ENCODE measurements at places on chromosomes 2 and 18.
A peak's percentile ranks its signal among the peaks of the same experiment; 100 is the strongest.

DNA sequence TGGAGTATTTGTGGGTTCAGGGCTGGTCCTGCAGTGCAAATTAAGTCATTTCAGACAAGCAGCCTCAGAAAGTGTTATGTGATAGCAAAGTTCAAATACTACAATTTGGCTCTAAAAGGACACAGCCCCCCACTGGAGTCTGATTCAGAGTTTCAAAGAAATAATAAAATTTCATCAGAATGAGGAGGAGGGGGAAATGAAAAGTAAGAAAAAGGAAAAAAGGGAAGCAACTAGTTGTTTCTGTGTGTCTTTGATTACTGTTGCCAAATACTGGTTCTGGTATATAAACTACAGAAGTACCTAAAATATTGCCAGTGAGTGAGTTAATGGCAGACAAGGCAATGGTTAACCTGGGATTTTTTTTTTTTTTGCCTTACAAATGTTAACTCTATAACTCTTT lies 773.9 kb downstream of the BCL11A start:
- DNase-seq, result no peak

GRCh38 chr2:214587442-214587841 lies 176.6 kb downstream of the VWC2L start:
- DNase-seq, result no peak

DNA sequence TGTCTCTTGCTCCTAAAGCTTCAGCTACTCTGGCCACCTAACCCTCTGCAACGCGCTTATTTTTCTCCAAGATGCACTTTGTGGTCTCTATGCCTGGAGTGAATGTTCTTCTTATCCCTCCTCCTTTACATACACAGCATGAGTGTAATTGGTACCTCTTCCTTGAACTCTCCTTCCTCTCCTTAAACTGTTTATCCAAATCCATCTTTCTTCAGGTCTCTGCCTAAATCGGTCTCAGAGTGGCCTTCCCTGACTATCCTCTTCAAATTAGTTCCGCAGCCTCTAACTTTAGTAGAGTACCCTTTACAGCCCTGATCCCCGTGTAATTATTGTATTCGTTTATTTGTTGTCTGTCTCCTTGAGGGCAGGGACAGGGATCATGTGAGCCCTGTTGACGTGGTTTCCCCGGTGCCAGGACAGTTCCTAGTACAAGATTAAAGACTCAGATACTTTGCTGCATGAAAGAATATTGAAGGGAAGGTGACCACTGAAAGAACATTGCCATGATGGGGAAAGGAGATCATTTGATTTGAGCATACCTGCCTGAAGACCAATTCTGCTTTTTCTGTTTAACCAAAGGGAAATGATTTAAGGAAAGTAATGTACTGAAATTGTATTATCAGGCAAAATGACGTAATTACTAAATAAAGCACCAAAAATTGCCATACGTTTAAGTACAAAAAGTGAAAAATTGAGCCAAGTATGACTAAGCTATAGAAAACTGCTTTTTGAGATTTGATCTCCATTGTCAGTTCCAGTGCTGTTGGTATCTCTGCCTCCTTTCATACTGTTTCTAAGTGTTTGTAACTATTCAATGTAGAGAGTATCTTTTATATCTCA lies 1.2 kb downstream of the CNOT9 start:
- DNase-seq, result no peak

- DNase-seq, result no peak
These were observed 217.7 kb downstream of the GBX2 start for GRCh38 chr2:235950473-235950809.

DNA sequence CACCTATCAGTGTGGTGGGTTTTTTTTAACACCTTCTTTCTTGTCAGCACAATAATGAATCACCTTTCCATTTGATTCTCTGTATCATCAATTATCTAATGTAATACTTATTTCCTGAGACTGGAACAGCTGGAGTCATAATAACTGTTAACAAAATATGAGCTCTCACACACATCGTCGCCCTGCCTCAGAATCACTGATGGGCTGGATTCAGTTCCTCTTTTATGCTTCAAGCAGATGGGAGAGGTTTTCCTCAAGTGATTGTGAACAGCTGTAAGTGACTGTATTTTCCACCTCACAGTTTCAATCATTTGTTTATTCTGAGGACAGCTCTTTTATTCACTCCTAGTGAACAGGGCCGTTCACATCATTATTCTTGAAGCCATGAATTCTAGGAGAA lies 330.2 kb downstream of the DSC3 start:
- DNase-seq, result no peak

DNA sequence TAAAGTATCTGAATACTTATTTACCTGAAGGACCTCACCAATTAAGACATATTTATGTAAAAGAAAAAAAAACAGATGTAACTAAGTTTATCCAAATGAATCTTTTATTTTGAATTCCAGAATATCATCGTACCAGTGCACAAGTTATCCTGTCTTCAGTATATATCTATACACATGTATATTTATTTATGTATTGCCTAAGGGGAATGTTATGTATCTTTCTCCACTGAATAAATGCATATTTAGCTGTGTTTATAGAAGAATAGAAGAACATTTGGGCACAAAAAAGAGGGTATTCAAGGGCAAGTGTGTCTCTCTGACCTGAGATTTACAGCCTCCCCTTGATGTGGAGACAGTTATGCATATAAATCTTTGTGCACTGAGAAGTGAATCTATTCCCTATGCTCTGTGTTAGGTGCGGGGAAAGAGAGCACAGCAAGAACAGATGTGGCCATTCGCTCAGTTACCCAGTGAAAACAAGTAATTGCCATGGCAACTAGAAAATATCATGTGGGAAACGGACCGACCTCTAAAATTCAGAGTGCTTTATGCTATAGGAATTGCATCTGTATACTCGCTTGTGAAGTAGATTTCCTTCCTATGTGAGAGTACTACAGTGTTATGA lies 39.5 kb upstream of the ASXL3 start:
- no peak for DNase-seq

- DNase-seq, result no peak
These were observed 31.5 kb downstream of the EPB41L5 start for GRCh38 chr2:120044336-120044735.

GRCh38 chr18:68887410-68887809 lies 89.5 kb downstream of the CCDC102B start:
- DNase-seq, result no peak

DNA sequence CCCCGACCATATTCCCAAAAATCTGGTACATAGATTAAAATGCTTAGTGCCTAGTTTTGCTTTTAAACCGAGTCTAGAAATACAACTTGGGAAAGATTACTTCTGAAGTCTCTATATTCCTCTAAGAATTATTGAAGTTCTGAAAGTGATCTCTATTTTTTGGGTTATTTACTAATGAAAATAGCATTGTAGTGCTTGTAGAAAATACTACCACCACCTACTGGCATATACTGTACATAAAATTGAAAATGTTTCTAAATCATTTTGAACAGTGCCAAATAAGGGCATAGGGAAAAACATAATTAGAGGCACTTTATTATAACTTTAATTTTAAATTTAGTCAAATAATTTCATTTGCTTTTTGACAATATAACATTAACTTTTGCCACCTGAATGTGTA lies 1399.6 kb upstream of the ZEB2 start:
- DNase-seq, result no peak

DNA sequence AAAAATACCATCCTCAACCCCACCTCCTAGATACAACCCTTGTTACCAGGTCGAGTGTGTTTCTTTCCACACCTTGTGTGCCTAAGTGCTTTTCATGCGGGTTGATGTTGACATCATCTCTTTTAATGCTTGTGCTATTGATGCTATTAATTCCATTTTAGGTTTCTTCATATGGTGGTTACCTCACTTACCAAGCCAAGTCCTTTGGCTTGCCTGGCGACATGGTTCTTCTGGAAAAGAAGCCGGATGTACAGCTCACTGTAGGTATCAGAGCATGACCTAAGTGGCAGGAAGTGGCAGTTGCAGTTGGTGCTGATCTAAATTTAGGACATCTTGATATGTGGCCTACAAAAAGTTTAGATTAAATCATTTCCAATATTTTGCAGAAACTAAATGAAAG lies 149.9 kb upstream of the TTC39C start:
- peak; percentile 6 for DNase-seq

DNA sequence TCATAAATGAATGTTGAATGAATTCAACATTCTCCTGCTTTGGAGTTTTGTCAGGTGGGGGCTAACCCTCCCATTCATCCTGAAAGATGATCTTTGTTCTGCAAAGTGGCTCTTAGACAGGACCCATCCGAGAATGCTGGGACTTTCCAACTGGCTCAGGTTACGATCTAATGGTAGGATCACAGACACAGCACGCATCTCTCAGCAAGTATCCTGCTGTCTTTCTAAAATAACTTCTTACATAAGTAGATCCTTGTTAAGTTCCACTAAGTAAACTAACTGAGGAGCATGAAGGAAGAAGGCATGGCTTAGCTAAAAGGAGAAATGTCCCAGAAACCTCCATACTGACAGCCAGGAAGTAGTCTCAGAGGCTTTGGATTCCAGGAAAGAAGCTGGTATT lies 23.7 kb downstream of the CYP27A1 start:
- DNase-seq, result no peak

- DNase-seq, result no peak
These were observed 24.3 kb upstream of the MPPE1 start for GRCh38 chr18:11932393-11932792.

DNA sequence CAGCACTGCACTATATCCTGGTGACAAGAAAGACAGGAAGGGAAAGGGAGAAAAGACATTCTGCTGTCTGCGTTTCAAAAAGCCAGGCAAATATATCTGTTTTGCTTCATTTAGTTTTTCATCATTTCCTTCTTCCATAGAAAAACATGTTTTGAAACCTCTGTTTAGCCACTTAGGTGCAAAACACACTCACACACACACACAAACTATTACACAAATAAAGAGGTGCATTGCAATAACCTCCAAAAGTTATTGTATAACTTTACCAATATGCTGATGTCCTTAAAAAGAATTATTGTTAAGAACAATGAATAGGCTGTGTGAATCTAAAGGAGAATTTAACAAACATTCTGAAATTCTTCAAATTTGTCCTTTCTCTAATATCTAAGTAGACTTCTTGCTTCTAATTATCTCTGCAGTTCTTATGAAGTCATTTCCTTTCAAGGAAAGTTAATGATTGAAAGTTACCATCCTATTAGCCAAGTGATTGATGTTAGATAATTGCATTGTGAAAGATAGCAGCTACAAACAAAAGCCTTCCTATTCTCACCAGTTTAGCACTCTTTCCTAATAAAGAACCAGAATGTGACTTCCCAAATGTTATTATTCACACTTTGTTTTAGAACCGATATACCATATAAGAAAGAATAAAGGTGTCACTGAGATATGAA lies 516.7 kb downstream of the KCNJ3 start:
- DNase-seq, result no peak

DNA sequence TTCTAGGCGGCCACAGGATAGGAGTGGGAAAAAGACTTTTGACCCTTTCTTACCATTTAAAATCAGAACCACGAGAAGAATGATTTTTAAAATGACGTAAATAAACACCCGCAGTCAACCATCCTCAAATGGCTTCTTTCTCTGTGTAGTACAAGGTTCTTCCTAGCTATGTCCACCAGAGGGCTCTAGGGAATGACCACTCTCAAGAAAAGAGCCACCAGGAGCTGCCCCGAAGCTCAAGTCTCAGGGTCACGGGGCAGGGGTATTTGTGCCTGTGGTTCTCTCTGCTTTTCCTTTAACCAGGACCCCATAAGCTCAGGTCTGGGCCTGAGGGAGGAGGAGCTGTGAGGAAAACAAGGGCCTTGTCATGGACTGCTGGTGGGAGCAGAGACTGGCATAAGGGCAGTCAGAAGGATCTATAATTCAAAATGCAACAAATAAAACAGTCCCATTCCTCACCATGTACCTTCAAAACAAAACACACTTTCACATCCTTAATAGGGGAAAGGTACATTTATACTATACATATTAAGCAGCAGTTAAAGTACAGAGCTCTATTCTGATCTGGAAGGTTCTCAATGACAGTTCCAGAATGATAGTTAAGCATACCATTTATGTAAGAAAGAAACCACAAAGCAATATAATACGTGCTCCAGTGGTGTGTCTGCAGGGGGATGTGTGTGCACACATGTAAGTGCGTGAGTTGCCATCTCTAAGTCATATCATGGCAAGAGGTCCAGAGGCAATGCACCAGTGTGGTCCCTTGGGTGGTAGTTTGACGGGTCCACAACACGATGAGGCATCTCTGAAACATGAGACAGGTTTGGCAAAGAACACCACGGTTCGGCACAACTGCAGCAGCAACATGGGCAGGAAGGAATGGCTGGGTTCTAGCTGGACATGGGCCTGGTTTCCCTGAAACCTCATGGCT lies 18.6 kb downstream of the LYPD1 start:
- DNase-seq, result no peak

DNA sequence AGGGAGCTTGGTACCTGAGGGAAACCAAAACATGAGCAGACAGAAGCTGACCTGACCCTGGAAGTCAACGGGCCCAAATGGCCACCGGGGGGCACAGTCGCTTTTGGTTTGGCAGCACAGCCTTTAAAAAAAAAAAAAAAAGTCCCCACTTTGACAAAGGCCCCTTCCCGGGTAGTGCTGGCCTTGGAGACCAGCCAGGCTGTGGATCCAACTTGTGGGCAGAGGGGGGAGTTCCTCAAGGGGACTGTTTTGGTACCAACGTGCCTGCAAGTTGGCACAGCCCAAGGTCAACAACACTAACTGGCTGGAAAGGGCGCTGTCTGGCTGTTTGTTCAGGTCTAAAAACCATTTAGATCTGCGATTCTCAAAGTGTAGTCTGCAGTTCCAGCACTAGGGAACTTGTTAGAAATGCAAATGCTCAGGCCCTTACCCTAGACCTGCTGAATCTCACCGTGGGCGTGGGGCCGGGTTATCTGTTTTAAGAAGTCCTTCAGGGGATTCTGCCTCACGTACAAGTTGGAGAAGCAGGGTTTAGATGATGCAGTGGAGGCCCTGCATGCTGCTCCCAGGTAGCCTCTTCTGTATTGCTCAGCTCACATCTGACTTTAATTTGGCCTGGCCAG lies 83.0 kb downstream of the LPIN1 start:
- DNase-seq, result peak; percentile 2

DNA sequence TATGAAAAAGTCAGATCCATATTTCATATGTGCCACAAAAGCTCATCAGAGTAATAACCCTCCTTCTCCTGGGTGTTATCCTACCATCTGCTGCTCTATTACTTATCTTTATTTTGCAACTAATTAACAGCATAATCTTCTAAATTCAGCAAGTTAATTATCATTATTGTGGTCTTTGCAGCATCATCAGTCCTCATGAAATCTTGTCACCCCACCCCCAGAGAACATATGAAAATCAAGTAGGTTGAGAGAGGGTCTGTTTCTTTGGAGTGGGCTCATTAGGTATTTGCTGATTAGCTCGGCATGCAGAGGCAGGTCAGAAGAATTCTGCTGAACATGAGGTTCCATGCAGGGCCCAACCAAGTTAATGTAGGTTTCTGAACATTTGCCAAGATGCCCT lies 64.8 kb downstream of the ATF2 start:
- no peak for DNase-seq

DNA sequence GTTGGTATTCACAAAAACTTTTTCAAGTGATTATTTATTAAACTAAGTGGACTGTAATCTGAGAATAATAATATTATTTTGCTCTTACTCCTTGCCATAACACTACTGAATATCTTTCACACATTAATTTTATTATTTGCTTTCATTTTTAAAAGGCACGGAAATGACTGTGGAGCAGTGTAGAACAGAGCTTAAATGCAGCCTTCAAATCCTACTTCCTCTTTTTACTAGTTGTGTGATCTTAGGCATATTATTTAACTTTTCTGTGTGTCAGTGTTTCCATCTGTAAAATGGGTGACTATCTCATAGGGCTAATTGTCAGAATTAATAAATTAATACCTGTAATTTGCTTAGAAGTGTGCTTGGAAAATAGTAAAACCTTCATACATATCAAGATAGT lies 55.5 kb upstream of the SLC8A1 start:
- no peak for DNase-seq

All from activated T-helper 1 cell treated with anti-CD3 and anti-CD28 coated beads, Interleukin-12 subunit alpha, Interleukin-12 subunit beta, Interleukin-2, Interleukin-4 antibody, amounts not matched to agents 30 ng/mL and 10 ng/mL and 1 ng/mL, durations not matched to agents 14 hours and 24 hours and 36 hours (primary cell).